ENCODE measurements at places on chromosomes 6 and 20.
A peak's percentile ranks its signal among the peaks of the same experiment; 100 is the strongest.

DNA sequence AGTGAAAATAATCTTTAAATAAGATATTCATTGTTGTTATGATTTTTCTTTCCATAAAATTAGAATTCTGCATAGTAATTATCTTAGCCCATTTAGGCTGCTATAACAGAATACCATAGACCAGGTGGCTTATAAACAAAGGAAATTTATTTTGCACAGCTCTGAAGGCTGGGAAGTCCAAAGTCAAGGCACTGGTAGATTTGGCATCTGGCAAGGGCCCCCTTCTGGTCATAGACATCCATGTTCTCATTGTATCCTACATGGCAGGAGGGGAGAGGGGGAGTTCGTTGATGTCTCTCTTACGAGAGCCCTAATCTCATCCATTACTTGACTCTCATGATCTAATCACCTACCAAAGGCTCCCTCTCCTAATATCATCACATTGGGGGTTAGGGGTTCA lies 175.0 kb upstream of the CCN2 start:
- no peaks in the 10 kb centered on the region for H3K27me3 ChIP-seq
- no peak for DNase-seq
- no peak overlapping the region for H3K27ac ChIP-seq
- H3K4me3 ChIP-seq = no peak overlapping the region
- H3K36me3 ChIP-seq = no peaks in the 10 kb centered on the region

- H3K27me3 ChIP-seq = peaks cover 10% of the 10 kb centered on the region
- peak overlapping the region; percentile 79 for H3K27ac ChIP-seq
- H3K4me1 ChIP-seq = peaks cover 17% of the 10 kb centered on the region
- H3K4me3 ChIP-seq = no peak overlapping the region
- peak; percentile 7 for DNase-seq
Measured at GRCh38 chr6:40996591-40997233, 42.3 kb downstream of the UNC5CL start.

- DNase-seq = no peak
- H3K4me3 ChIP-seq = no peak overlapping the region
- H3K4me1 ChIP-seq = no peaks in the 10 kb centered on the region
- H3K27me3 ChIP-seq = no peaks in the 10 kb centered on the region
- H3K27ac ChIP-seq = no peak overlapping the region
- H3K36me3 ChIP-seq = no peaks in the 10 kb centered on the region
Measured at GRCh38 chr6:46246727-46247126, 75.9 kb upstream of the ENPP5 start.

- peak overlapping the region; percentile 47 for H3K4me3 ChIP-seq
- H3K36me3 ChIP-seq = no peaks in the 10 kb centered on the region
- DNase-seq = peak; percentile 45
- H3K4me1 ChIP-seq = peaks cover 40% of the 10 kb centered on the region
Measured at GRCh38 chr6:74936886-74937285, 269.0 kb downstream of the COL12A1 start.

DNA sequence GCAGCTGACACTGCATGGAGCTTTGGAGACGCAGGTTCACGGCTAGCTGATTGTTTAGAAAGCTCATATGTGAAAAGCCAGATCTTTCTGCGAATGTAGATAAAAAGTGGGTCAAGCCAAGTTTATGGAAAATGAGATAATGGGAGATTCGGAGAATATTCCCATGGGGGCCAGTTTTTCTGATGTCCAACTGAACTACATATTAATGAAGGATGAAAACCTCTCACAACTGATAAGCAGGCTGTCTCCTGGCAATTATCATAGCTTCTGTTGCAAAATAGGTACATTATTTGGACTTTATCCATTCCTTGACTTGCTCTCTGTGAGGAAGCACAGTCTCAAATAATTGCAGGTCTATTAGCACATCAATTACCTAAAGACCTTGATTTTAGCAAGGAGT lies 21.1 kb downstream of the HDGFL1 start:
- no peak overlapping the region for H3K27ac ChIP-seq
- no peak overlapping the region for H3K4me3 ChIP-seq
- no peaks in the 10 kb centered on the region for H3K27me3 ChIP-seq
- no peaks in the 10 kb centered on the region for H3K36me3 ChIP-seq

DNA sequence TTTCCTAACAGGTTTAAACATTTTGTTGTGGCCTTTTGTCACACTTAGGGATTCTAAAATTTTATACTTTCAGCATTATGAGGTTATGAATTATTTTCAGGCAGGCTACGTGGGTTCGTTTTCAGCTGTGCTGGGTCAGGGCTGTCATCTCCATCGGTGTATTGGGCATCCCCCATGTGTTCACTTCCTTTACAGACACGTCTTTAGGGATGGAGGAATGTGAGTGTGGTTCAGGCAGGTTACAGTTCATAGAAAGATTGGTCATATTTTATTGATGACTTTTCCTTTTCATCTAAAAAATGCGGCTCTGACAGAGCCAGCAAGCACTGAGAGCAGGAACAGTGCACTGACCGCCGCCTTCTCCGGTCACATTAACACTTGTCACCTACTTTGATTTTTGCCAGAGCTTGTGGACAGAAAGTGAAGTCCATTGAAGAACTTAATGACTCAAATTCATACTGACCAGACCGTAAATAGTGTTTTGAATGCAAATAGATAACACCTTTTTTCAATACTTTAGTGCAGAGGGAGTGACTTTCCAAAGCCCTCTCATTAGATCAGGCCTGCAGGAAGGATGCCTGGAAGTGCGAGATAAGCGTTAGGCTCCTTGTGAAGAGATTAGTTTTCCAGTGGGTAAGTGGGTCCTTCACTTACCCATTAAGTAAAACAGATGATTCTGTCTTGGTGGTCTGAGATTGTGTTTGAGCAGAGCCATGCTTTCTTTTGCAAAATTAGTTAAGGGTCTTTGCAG lies 113.1 kb downstream of the TIAM2 start:
- H3K27me3 ChIP-seq = no peaks in the 10 kb centered on the region
- peaks cover 35% of the 10 kb centered on the region for H3K4me1 ChIP-seq
- H3K36me3 ChIP-seq = no peaks in the 10 kb centered on the region
- no peak overlapping the region for H3K4me3 ChIP-seq
- no peak for DNase-seq

GRCh38 chr6:105794870-105795269 lies 291.3 kb upstream of the PRDM1 start:
- H3K4me1 ChIP-seq = peaks cover 74% of the 10 kb centered on the region
- no peak overlapping the region for H3K27ac ChIP-seq
- DNase-seq = no peak
- no peak overlapping the region for H3K4me3 ChIP-seq

DNA sequence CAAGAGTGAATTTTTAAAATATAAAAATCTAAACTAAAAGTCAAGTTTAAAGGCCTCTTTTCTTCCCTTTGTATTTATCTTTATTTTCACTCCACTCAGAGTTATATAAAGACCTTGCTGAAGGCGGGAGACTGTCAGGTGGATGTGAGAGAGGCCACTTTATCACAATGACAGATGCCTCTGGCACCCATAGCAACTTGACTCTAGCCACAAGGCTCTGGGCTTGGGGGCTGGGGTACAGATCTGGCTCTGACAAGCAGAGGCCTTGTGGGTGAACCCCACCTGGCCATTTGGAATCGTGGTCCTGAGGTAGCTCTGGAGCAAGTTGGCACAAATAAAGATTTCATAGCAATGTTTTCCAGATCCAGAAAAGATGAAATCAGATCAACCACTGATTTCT lies 417.2 kb downstream of the RFPL4B start:
- peaks cover 20% of the 10 kb centered on the region for H3K36me3 ChIP-seq
- no peaks in the 10 kb centered on the region for H3K27me3 ChIP-seq
- peaks cover 12% of the 10 kb centered on the region for H3K4me1 ChIP-seq
- no peak overlapping the region for H3K27ac ChIP-seq
- no peak for DNase-seq

GRCh38 chr6:11460837-11461661 lies 76.5 kb upstream of the TMEM170B start:
- H3K4me1 ChIP-seq = peaks cover 8% of the 10 kb centered on the region
- DNase-seq = no peak
- peaks cover 4% of the 10 kb centered on the region for H3K27me3 ChIP-seq
- peaks cover 5% of the 10 kb centered on the region for H3K36me3 ChIP-seq
- H3K27ac ChIP-seq = no peak overlapping the region
- no peak overlapping the region for H3K4me3 ChIP-seq

DNA sequence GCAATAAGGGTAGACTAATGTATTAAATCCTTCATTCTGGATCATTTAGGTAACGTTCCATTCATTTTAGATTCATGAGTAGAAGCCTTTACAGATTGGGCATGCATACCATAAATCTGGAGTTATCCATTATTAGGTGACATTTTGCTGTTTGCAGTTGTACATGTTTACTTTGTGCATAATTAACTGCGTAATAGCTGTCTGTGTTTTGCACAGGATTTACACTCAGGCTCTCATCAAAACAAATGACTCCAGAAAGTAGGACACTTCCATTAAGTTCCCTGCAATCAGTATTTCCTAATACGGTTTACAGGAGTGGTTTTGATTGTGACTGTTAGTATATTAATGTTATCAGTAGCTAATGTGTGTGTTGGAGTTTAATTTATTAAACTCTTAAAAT lies 997.4 kb downstream of the HACE1 start:
- no peaks in the 10 kb centered on the region for H3K36me3 ChIP-seq
- no peak for DNase-seq
- no peaks in the 10 kb centered on the region for H3K27me3 ChIP-seq
- H3K27ac ChIP-seq = no peak overlapping the region
- no peak overlapping the region for H3K4me3 ChIP-seq

- H3K36me3 ChIP-seq = no peaks in the 10 kb centered on the region
- H3K27me3 ChIP-seq = peaks cover 44% of the 10 kb centered on the region
- H3K27ac ChIP-seq = peak overlapping the region; percentile 79
- peak overlapping the region; percentile 64 for H3K4me3 ChIP-seq
- peaks cover 40% of the 10 kb centered on the region for H3K4me1 ChIP-seq
Measured at GRCh38 chr6:1382883-1383728, 6.3 kb upstream of the FOXF2 start.

DNA sequence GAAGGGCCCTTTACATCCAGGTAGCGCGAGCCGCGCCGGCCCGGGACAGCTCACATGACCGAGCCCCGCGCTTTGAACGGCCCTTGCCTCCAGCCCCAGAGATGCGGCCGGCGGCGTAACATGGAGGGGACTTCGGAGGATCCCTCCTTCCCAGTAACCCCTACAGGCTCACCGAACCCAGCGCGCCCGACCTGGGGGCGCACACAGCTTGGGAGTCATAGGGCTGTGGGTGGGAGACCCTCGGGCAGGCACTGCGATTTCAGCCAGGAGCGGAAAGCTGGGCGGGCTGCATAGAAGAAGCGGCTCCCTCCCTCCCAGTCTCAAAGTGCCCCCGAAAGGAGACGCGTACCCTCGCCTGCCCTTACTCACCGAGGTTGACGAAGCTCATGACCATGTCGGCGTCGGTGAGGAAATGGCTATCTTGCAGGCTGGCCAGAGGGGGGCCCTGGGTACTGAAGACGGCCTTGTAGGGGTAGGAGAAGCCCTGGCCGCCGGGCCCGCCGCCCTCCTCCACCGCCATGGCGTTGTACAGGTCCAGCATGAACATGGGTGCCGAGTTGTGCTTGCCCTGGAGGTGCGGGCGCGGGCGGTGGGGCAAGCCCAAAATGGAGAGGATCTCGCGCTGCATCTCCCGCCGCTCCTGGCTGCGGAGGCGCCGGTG lies 975 bp downstream of the BMP7 start:
- H3K36me3 ChIP-seq = no peaks in the 10 kb centered on the region
- H3K27ac ChIP-seq = no peak overlapping the region
- no peak overlapping the region for H3K4me3 ChIP-seq
- no peaks in the 10 kb centered on the region for H3K4me1 ChIP-seq
- no peak for DNase-seq
- H3K27me3 ChIP-seq = peaks cover 63% of the 10 kb centered on the region

DNA sequence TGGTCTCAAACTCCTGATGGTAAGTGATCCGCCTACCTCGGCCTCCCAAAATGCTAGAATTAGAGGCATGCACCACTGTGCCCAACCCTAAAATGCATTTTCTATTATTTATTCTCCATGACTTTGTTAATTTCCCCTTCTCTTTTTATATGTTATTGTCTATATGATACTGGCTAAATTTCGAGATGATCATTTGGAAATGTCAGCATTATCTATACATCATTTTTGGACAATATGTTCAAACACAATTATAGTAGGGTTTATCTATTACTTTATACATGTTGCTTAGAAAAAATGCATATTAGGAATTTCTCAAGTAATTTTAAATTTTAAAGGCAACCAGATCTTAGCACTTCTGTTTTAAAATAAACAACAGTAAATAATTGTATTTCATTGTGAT lies 34.4 kb upstream of the HIVEP1 start:
- H3K4me1 ChIP-seq = peaks cover 37% of the 10 kb centered on the region
- peaks cover 1% of the 10 kb centered on the region for H3K27me3 ChIP-seq
- H3K36me3 ChIP-seq = peaks cover 2% of the 10 kb centered on the region
- DNase-seq = no peak

GRCh38 chr6:127186889-127187288 lies 68.4 kb downstream of the RSPO3 start:
- H3K4me1 ChIP-seq = peaks cover 10% of the 10 kb centered on the region
- DNase-seq = no peak
- H3K27ac ChIP-seq = no peak overlapping the region
- H3K36me3 ChIP-seq = no peaks in the 10 kb centered on the region
- H3K4me3 ChIP-seq = no peak overlapping the region
- peaks cover 1% of the 10 kb centered on the region for H3K27me3 ChIP-seq

GRCh38 chr6:130517444-130517931 lies 151.7 kb downstream of the TMEM200A start:
- no peaks in the 10 kb centered on the region for H3K27me3 ChIP-seq
- DNase-seq = no peak
- no peak overlapping the region for H3K4me3 ChIP-seq

DNA sequence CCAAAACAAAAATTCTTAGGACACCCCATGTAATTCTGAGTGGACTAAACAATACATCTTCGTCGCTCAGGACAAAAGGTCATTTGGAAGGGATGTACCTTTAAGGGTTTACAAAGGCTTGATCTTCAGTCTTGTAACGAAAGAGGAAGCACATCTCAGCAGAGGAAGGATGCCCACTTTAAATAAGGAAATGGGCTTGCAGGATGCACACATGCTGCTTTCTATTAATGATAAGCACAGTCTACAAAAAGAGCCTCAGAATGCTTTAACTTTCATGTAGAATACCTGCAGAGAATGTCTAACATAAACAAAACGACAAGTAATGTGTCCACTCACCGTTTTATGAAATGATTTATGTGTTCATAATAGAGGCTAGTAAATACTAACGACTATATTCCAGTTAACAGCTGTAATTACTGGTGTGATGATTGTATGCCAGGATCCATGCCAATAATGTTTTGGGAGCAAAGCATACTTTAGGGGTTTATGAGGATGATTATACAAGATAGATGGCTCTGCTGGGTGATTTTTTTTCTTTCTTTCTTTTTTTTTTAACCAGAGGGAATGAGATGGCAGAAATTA lies 216.9 kb downstream of the GMDS start:
- H3K27me3 ChIP-seq = no peaks in the 10 kb centered on the region
- DNase-seq = no peak
- H3K27ac ChIP-seq = no peak overlapping the region
- no peaks in the 10 kb centered on the region for H3K36me3 ChIP-seq
- no peak overlapping the region for H3K4me3 ChIP-seq
- H3K4me1 ChIP-seq = peaks cover 18% of the 10 kb centered on the region

GRCh38 chr20:17233626-17234025 lies 6.8 kb downstream of the PCSK2 start:
- no peak overlapping the region for H3K27ac ChIP-seq
- H3K36me3 ChIP-seq = no peaks in the 10 kb centered on the region
- no peaks in the 10 kb centered on the region for H3K27me3 ChIP-seq
- H3K4me1 ChIP-seq = no peaks in the 10 kb centered on the region
- no peak overlapping the region for H3K4me3 ChIP-seq

GRCh38 chr6:77512554-77512953 lies 49.3 kb upstream of the HTR1B start:
- no peak for DNase-seq
- H3K4me1 ChIP-seq = no peaks in the 10 kb centered on the region
- no peaks in the 10 kb centered on the region for H3K36me3 ChIP-seq
- H3K4me3 ChIP-seq = no peak overlapping the region
